ENCODE measurements at places on chromosomes 3 and 15.

DNA sequence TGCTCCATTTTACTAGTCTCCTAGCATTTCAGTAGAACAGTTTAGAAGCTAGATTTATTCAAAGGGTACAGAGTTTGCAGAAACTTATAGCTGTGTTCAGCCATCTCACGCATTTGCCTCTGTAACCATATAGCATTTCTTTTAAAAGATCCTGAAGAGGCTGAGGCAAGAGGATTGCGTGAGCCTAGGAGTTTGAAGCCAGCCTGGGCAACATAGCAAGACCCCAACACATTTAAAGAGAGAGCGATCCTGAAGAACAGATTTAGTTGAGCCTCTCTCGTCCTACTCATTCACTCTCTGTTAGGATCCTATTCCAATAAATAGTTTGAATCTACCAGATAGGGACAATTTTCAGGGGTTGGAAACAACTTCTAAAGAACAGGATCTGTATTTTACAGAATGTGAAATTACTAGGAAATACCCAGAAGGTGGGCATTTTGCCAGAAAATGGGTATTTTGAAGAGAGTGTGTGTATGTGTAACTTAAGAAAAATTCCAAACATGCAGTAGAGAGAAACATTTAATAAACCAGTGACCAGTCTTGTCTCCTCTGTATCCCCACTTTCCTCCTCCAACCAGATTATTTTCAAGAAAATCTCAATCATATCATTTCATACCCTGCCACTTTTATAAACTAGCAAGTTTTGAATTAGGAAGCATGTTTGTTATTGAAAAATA, 4.5 kb downstream of the EIF3J start:
- DNase-seq = no peak

GRCh38 chr3:152317956-152318355, 49.2 kb downstream of the MBNL1 start:
- DNase-seq = no peak

GRCh38 chr15:28103831-28104230, 4.7 kb upstream of the OCA2 start:
- DNase-seq = no peak

DNA sequence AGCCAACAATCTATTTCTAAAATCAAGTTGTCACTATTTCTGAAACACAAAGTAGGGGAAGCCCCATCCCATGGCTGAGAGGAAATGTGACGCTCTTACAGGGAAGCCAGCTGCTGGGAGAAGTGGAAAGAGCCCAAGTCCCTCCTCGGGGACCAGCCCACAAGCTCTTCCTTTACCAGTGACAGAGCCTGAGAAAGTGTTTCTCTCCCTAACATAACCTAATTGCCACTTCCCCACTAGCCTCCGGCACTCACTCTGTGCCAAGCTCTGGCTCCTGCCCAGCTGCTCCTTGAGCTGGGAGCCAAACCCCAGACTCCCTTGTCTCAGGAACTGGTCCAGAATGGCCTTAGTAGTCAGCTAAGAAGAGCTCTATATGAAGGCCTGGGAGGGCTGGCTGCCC, 42.9 kb downstream of the TNFAIP8L3 start:
- DNase-seq = no peak

GRCh38 chr3:147341727-147342126, 64.6 kb downstream of the ZIC4 start:
- no peak for DNase-seq

DNA sequence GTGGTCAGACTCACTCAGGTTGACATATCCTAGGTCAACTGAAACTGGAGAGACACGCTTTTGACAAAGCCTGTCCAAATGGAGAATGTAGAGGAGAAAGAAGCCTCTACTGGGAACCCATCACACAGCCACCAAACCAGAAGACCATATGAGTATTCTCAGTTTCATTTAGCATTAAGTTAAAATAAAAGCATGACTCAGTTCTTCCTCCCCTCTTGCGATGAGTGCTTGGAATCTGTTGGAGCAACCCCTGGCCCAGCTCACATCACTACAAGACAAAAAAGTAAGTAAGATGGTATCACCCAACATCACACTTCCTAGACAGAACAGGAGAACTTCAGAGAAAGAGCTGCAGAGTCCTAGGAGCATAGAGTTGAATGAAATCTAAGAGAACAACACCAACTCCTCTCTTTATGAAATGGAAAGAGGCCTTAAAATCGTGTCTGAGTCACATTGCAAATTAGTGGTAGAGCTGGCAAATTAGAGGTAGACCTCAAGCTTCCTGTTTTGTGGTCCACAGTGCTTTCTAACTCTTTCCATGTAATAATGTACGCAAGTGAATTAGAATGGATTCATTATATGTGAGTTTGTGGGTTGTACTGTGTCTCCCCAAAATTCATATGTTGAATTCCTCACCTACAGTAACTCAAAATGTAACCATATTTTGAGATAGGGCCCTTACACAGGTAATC, 51.2 kb downstream of the FGF12 start:
- no peak for DNase-seq

DNA sequence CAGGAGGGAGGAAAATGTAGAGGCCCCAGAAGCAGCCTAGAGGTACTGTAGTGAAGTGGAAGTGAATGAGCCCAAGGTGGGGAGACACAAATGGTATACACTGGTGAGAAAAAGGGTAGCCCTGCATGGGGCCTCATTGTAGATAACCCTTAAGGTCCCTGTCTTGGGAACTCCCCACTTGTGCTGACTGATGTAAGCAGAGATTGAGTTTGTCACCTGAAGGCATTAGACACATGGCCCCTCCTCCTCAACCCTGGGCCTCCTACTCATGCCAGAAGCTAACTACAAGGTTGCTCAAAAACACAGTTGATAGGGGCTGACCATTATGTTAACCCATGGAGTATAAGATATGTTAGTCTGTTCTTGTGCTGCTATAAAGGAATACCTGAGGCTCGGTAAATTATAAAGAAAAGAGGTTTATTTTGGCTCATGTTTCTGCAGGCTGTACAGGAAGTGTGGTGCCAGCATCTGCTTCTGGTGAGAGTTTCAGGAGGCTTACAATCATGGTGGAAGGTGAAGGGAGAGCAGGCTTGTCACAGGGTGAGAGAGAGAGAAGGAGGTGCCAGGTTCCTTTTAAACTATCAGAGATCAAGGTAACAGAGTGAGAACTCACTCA, 84.6 kb upstream of the RNU6-1 start:
- no peak for DNase-seq

GRCh38 chr3:129605922-129606635, 397 bp downstream of the PLXND1 start:
- no peak for DNase-seq

DNA sequence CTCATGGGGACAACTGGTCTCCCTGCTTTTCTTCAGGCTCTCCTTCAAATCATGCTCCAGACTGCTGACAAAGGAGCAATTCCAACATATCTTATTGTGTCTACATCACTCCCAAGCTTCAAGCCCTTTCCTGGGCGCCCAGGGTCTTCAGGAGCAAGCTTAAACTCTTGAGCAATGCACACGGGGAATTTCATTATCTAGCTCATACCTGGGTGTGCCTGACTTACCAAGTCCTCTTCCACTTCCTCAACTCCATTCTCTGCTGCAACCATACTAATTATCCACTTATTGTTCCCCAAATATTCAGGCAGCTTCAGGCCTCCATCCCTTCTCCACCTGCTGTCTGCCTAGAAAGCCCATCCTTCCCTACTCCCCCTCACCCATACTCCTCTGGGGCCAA, 50.6 kb downstream of the B3GNT5 start:
- no peak for DNase-seq

GRCh38 chr3:178087376-178087775, 448.9 kb upstream of the KCNMB2 start:
- DNase-seq = no peak

DNA sequence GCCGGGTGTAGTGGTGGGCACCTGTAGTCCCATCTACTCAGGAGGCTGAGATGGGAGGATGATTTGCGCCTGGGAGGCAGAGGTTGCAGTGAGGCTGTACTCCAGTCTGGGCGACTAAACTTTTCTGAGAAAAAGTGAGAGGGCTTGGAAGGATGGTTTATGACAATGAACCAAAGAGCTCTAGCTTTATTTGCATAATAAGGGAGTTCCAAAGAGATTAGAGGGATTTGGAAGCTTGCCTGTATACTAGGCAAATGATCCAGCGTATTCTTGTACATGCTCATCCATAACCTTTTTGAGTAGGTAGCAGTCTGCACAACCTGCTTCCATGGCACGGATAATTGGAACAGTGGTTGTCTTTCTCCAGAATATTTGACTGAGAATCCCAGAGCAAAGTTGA, 251.1 kb downstream of the CHL1 start:
- no peak for DNase-seq

DNA sequence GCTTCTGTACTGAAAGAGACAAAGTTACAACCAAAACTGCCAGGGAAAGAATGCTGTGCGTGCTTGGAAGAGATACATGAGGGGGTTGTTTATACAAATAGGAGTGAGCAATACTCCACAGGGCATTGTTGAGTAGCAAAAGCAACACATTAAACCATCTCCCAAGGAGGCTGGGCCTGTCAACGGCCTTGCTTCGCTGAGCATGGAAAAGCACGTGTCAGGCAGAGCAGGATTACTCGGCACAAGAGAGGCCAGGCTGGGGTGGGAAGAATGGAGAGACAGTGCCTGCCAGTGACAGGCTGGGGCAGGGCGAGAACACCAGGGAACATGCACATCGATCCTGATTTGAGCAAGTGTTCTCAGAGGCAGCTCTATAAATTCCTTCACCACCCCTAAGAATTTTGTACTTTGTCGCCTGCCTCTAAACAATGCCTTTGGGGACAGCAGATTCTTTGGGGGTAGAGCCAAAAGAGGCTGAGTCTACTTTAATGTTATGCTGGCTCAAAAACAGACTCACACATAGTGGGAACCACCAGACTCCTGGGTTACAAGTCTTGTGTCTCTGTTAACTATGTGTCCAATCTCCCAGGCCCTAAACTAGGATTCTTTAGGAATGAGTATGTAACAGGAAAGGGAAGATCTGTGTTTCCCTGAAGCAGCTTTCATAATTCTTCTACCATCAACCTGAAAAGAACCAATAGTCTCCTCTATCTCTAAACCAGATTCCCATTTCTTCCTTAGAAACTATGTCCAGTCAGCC, 67.2 kb downstream of the LIPC start:
- no peak for DNase-seq

DNA sequence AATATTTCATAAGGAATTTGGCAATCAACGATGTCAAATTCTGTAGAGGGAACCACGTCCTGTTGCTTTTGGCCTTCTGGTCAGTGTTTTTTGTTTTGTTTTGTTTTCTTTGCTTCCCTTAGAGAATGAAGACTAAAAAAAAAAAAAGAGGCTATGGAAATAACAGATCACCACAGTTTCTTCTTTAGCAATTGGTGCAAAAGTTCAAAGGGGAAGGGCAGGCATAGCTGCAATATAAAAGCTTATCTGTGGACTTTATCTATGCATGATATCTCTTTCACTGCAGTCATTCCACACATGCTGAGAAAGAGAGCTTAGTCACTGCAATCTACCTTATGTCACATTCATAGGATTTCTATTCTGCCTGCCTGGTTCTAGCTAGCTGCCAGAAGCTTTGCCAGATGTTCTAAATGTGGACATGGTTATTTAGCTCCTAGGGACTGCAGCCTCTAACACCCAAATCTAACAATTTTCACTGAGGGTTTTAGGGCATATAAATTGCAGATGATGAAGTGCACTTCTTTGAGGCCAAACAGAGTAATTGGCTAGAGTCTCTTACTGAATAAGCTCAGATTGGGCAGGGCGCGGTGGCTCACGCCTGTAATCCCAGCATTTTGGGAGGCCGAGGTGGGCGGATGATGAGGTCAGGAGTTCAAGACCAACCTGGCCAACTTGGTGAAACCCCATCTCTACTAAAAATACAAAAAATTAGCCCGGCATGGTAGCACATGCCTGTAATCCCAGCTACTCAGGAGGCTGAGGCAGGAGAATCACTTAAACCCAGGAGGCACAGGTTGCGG, 637.2 kb downstream of the NTRK3 start:
- no peak for DNase-seq

DNA sequence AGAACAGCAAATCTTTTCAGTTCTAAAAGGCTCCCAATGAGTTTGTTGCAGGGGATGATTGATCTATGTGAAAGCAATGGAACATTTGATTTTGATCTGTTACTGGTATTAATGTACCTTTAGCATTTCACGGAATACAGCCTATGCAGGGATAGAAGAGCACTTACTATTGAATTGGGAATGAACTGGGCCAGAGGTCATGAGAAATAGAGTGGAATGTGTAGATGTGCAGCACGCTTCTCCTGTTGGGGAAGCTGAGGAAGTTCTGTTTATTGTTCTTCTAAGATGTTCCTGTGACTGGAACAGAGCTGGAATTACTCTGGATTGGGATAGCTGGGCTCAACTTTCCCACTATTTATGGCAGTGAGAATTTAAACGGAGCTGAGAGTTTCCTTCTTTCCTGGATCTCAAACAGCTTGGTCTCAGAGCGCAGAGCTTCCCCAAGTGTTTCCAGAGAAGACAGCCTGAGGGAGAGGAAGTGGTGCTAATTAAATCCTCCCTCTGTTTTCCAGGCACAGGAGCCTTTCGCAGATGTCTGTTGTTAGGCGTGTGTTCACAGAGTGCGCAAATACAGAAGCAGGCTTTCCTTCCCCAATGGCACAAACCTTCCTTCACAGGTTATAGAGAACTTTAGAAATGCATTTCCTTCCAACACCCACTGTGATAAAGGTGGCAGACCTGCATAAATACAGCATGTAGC, 32.5 kb downstream of the TPRG1 start:
- no peak for DNase-seq

DNA sequence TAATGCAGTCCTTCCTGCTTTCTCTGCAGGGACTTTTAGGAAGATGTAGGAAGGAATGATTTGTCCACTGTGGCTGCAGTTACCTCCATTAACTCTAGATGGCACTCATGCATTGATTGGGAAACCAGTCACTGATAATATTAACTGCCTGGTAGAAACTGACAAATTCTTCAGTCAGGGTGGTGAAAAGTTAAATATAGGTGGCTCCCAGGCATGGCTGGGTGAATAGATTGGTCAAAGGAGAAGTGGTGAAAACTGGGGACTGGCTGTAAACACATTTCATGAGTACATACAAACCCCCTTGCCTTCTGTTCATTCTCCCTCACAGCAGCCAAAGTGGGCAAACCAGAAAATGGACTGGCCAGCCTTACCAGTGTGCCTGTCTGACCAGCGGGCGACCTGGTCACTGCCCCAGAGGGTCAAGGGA, 333.4 kb downstream of the THSD4 start:
- DNase-seq = no peak

- DNase-seq = no peak
Observed at GRCh38 chr3:23019596-23020300, 183.4 kb upstream of the UBE2E2 start.

DNA sequence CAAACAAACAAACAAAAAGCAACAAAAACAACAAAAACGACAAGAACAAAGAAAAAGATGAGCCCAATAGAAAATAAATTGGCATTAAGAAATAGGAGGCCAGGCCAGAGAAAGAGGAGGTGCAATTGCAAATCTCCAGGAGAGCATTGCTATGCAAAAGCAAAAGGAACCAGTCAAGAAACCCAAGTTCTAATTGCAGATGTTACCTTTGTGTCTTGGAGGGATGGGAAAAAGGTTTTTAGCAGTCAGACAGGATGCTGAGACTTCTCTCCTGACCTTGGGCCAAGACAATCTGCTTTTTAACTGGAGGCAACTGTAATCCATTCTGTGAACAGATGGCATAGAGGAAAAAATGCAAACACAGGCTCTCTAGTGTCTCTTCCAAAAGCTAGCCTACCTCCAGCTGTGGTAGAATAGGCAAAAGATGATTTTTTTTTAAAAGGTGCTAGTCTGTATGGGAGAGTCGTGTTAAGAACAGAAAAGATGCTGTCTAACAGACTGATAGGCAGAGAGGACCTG, 56.4 kb downstream of the LSAMP start:
- no peak for DNase-seq
